ENCODE measurements at places on chromosomes 7 and 10.

- no peak for DNase-seq
Measured at GRCh38 chr10:114526126-114526503, 121.8 kb upstream of the AFAP1L2 start.

DNA sequence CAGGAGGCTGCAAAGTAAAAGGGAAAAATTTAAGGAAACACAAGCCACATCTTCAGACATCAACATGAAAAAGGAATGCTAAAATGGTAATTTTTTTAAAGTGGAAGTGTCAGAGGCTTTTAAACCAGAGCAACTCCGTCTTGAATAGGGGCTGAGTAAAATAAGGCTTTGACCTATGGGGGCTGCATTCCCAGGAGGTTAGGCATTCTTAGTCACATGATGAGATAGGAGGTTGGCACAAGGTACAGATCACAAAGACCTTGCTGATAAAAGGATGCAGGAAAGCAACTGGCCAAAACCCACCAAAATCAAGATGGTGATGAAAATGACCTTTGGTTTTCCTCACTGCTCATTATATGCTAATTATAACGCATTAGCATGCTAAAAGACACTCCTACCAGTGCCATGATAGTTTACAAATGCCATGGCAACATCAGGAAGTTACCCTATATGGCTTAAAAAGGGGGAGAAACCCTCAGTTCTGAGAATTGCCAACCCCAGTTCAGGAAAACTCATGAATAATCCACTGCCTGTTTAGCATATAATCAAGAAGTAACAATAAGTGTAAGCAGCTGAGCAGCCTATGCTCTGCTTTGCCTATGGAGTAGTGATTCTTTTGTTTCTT is 128.3 kb downstream of the SKAP2 start:
- no peak for DNase-seq

DNA sequence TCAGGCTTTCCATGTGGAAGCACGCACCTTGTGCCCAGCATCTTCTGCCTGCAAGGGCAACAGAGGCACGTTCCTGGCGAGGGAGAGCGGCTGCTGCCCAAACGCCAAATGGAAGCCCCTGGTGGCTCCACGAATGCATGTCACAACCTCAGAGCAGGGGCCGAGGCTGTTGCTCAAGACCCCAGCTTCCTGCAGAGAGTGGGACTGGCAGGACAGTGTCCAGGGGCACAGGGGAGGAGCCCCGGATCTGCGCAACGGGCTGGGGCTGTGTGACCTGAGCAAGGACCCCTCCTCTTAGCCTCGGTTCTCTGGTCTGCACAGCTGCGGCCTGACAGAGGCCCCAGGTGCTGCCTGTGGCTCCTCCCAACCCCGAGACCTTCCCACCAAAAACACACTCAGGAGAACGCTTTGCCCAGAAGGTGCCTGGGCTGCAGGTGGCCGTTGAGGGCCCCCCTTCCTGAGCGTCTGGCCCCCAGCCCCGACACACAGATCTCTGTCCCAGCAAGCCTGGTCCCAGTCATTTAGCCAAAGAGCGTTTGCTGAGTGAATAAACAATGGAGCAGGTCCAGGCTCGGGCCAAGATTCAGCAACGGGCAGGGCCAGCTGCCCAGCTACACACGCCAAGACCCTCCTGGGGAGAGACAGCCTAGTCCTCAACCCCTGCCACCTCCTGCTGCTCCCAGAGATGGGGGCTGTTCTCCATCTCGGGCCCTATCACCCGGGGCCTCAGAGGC is 1.2 kb downstream of the MICALL2 start:
- no peak for DNase-seq

- DNase-seq = no peak
Measured at GRCh38 chr7:55070854-55071253, 52.0 kb downstream of the EGFR start.
